ENCODE measurements at places on chromosomes 12 and 14.

GRCh38 chr14:60311417-60311816 is 62.4 kb downstream of the PPM1A start:
- DNase-seq, result no peak

DNA sequence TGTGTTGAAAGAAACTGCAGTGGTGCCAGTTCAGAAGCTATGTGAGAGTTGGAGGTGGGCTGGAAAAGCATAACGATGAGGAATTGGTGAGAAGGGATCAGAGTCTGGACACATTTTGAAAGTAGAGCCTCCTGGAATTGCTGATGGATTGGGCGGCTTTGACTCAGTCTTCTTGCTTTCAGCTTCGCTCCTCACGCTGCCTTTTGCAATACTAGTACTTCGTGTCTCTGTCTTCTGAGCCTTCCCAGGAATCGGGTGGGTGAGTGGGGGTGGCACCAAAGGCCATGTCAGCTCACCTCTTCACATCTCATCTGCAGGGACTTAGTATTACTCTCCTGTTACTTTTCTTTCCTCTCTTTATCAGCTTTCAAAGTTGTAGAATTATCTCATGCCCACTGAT is 101.6 kb upstream of the RFX4 start:
- DNase-seq, result no peak

DNA sequence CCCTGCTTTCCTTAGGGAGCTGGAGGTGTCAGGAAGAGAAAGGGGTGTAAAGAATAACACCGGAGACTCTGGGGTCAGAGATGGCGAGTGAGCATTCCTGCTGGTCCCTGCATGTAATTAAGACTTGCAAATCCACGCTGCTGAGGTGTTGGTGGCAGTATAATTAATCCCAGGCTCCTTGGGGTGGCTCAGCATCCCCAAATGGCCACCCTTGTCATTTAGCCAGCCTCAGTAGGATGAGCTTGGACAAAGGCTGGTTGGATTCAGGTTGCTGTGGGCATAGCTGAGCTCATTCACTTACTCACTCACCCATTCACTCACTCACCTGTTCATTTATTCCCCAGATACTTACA is 174.4 kb upstream of the RPH3A start:
- no peak for DNase-seq

GRCh38 chr14:77409131-77409533 is 14.2 kb downstream of the NOXRED1 start:
- DNase-seq, result no peak

Measured in vagina (tissue), 2 donors.